ENCODE measurements at places on chromosomes 3 and 15. TPM values are rescaled to one million over a fixed set of nuclear protein-coding genes. Genes with fewer than 3 reads are reported as not detected.

GRCh38 chr3:42117175-42118008, 26.2 kb downstream of the TRAK1 start:
- no peak for DNase-seq
- no peaks in the 10 kb centered on the region for H3K36me3 ChIP-seq
- no peak overlapping the region for H3K4me3 ChIP-seq
- peaks cover 12% of the 10 kb centered on the region for H3K4me1 ChIP-seq
- H3K27ac ChIP-seq = no peak overlapping the region

DNA sequence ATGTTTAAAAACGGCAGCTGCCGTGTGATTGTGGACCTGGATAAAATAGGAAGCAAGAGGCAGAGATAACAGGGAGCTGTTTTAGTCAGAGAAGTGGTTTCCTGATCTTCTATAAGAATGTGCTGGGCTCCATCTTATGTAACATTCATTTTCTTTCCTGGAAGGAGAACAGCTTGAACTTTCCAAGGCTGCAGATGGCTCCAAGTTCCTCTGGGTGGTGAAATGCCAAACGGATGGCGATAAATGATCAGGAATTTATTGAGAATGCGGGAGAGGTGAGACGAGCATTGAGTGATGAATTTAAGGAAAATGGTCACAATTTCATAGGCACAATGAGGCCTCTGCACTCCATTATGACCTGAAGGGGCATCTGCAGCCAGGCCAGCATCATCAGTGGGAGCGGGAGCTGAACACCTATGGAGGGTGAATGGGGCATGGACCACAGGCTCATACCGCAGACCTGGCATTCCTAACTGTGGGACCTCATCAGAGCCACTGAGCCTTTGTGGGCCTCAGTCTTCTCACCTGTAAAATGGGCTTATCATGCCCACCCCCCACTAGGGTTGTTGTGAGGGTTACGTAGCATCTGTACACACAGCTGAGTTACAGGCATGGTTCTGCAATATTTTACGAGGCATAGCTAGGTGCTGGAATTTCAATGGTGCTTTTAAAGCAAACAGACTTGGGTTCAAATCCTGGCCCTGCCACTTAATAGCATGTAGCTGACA, 17.1 kb downstream of the MGLL start:
- H3K4me3 ChIP-seq = no peak overlapping the region
- H3K36me3 ChIP-seq = no peaks in the 10 kb centered on the region
- no peak overlapping the region for H3K27ac ChIP-seq
- H3K4me1 ChIP-seq = peaks cover 6% of the 10 kb centered on the region

DNA sequence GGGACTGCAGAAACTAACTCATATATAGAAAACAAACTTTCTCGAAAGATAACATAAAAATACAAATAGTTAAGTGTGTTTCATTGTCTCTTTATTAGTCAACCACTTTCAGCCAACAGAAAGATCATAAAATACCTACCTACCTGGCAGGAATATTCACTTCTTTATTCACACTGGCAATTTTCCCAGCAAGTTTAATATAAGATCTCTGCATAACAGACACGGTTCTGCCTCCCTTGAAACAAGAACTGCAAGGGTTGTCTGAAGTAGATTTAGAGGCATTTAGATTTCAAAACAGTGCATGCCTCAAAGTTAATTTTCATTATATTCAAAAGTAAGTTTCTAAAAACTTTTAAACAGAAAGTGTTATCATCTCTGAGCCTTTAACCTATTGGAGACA, 7.1 kb downstream of the NPTN start:
- no peaks in the 10 kb centered on the region for H3K27me3 ChIP-seq
- H3K36me3 ChIP-seq = peaks cover 4% of the 10 kb centered on the region
- no peak for DNase-seq
- no peak overlapping the region for H3K4me3 ChIP-seq
- H3K27ac ChIP-seq = no peak overlapping the region

Gene MFGE8
- total RNA-seq = 33.1 TPM

Gene SNUPN
- 34.1 TPM for total RNA-seq

Data from activated naive CD8-positive, alpha-beta T cell treated with anti-CD3 and anti-CD28 coated beads for 36 hours (primary cell).